Inflammatory macrophage treated with lipopolysaccharide for 1 hour (primary cell): ENCODE measurements at places on chromosomes 2 and 18.

DNA sequence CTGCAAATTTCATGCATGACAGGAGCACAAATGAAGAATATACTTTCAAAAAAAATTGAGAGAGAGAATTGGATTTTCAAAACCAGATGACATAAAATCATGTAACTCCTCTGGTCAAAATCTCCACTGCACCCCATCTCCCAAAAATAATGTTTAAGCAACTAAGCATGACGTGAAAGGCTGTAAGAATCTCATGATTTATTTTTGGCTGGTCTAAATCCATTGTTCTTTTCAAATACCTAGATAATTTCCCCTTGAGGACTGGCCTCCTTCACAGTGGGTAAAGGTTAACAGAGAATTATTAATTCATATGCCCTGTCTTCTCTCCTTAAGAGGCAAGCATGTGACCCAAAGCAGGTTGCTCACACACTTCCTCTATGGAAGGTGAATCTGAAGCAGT is 101.5 kb upstream of the CCDC195 start:
- no peak for DNase-seq

- DNase-seq, result peak; percentile 69
Measured at GRCh38 chr18:64037812-64038414, 68.0 kb downstream of the SERPINB8 start.

GRCh38 chr18:79617511-79618500 is 61.8 kb upstream of the CTDP1 start:
- no peak for DNase-seq

- DNase-seq, result no peak
Measured at GRCh38 chr2:78147466-78147865, 625.3 kb upstream of the LRRTM4 start.

- DNase-seq, result no peak
Measured at GRCh38 chr18:47413327-47413726, 161.9 kb upstream of the SKOR2 start.

DNA sequence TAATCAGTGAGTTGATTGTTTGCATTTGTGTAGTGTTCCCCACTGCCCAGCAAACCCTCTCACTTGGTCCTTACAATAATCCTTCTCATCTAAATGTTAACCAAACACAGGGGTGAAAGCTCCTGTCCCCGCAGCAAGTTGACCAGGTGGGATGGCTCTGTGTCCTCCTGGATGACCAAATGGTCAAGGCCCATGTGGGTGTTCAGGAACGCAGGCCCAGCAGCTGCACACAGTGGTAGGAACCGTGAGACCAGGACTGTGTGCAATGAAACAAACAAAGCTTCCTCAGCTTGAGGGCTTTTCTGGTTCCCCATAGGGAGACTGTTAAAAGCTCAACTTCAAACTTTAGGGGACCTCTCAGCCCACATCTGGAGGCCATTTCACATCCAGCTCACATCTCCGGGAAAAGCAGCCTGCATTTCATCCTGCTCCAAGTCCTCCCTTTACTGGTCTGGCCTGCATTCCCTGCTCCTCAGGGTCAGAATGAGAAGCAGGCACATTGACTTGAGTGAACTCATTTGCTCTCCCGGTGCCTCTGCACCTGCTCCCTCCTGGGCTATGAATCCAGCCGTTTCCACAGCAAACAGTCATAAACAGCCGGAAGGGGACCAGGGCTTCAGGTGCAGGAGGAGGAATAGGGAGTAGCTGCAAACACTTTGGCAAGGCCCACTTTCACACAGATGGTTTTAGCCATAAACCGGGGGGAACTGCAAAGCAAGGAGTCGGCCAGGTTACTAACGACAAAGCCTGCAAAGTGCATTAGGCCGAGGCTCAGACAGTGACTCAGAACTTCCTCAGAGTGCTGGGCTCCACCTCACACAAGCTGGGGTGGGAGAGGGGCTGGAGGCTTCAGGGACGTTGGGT is 144.7 kb downstream of the CAPN13 start:
- DNase-seq, result no peak

GRCh38 chr2:134839649-134840048 is 1.2 kb downstream of the ACMSD start:
- DNase-seq, result no peak

- no peak for DNase-seq
Measured at GRCh38 chr2:215489288-215489848, 53.5 kb upstream of the FN1 start.

GRCh38 chr2:18132697-18133096 is 254.2 kb downstream of the KCNS3 start:
- DNase-seq, result no peak

GRCh38 chr2:37550190-37550589 is 121.3 kb downstream of the CDC42EP3 start:
- DNase-seq, result no peak

DNA sequence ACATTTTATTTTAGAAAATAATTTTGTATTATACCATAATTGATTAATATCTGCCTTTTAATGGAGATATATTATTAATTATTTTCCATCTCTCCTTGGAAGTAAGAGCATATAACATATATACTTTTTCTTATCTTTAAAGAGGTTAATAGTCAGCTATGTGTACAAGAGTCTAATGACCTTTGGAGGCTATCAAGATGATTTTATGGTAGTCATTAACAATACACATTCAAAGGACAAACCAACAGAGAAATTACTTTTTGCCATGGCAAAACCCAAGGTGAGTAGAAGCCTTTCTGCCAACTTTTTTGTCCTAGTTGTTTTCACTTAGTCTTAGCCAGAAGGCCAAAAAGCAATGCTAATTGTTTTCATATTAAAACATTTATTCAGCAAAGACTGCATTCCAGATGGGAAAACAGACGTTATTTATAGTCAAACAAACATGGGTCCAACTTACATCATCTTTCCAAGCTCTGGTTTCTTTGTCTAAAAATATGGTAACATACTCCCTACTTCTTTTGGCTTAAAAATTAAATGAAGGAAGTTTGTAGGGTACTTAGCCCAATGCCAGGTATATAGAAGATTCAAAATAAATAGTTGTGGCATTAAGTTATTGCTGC is 9.6 kb upstream of the DYNC2LI1 start:
- DNase-seq, result no peak

- DNase-seq, result no peak
Measured at GRCh38 chr2:134413430-134413829, 159.6 kb downstream of the MGAT5 start.

GRCh38 chr2:160199683-160200389 is at the start of gene ITGB6:
ITGB6 (minus strand) TSS chr2:160200272; CDS start chr2:160200063, 209 bp downstream.
- DNase-seq, result no peak

DNA sequence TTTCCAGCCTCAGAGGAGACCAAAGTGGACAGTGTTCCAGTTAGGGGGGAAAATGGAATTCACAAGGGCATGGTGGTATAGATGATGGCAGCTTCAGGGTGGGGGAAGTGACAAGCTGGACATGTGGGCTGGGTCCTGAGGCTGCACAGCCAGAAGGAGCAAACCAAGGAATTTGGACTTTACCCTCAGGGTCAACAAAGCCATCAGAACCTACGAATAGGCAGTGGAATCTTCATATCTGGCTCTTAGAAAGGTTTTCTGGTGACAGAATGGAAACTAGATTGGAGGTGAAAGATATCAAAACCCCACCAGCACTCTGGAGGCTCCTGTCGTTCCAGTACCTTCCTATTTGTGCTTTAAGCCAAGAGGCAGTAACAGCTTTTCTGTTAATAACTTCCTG is 127.1 kb downstream of the SETBP1 start:
- no peak for DNase-seq

DNA sequence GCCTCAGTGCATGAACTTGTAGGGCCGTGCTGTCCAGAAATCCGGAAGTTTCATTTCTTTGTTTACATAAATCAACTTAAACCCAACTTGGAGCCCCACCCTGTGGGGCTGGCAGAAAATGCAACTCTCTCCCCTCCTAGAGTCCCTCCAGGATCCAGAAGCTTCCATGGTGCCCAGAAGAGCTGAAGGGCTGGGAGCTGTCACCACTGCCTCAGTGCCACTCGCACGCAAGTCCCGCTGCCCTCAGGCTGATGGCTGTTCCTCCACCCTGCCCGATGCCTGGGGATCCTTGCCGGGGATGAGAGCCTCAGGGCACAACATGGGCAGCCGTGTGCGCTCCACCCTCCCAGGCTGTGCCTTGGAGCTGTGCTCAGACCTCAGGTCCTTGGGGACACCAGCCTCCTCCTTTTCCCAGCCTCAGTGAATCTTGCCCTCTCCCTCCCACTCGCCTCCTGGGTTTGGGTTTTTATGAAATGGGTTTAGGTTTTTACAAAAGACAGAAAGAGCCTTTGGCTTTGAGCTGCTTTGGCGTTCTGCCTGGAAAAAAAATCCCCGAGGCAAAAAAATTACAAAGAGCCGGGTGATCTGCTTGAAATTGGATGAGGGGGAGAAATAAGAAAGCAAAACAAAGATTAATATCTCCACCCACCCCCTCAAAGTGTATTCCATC is 155.2 kb downstream of the TWIST2 start:
- DNase-seq, result no peak

GRCh38 chr2:45904267-45904945 is 252.9 kb downstream of the PRKCE start:
- no peak for DNase-seq

- no peak for DNase-seq
Measured at GRCh38 chr2:138931284-138932256, 151.4 kb upstream of the NXPH2 start.

DNA sequence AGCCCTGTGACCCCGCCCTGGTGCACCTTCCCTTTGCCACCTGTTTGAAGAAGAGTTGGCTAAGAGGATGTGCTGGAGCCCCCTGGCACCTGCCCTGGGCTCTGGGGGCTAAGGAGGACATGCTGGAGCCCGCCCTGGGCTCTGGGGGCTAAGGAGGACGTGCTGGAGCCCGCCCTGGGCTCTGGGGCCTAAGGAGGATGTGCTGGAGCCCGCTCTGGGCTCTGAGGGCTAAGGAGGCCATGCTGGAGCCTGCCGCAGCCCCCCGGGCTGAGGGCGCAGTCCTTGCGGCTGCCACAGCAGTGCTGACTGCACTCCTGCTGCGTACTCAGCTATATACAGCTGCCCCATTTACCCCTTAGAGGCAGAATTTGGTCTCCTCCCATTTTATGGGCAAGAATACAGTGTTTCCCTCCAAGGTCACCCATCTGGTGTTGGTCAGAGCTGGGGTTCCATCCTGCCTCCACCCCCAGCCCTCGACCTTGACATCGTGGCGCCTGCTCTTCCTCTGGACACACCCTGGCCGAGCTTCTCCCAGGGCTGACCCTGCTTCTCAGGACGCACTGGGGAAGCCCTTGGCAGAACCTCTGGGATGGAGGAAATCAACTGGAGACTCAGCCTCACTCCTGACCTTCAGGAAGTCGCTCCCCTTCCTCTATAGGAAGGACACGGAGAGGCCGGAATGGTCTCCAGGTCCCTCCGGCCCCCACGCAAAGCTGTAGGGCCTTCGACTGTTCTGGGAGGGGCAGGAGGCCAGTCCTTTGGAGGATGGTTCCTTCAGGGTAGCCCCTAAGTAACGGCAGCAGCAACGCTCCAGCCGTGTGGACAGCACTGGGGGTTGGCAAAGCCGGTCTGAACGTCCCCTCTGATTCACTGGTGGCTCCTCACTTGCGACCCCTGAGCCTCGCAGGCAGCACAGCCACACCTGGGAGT is 65.0 kb upstream of the HPCAL1 start:
- no peak for DNase-seq

DNA sequence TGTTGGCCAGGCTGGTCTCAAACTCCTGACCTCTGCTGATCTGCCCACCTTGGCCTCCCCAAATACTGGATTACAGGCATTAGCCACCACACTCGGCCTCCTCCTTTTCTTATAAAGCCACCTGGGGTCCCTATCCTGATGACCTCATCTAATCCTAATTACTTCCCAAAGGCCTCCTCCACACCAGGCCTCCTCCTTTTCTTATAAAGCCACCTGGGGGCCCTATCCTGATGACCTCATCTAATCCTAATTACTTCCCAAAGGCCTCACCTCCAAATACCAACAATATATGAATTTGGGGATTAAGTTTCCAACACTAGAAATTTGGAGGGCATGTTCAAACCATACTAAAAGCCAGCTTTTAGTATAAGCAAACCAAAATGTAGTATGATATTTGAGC is 9.7 kb upstream of the RMC1 start:
- DNase-seq, result no peak

DNA sequence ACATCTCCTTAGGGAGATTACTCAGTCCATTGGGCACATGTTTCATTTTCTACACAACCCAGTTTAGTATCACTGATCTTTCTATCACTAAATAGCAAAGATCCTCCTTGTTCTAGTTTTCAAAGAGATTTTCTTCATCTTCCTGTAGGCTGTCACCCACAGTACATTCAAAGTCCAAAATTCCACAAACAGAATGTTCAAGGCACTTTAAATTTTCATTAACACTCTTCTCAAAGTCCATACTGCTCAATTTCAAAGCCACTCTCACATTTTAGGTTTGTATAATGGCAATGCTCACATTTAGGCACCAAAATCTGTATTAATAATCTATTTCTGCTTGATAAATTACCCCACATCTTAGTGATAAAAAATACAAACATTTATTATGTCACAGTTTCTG is 152.8 kb downstream of the FSIP2 start:
- no peak for DNase-seq

DNA sequence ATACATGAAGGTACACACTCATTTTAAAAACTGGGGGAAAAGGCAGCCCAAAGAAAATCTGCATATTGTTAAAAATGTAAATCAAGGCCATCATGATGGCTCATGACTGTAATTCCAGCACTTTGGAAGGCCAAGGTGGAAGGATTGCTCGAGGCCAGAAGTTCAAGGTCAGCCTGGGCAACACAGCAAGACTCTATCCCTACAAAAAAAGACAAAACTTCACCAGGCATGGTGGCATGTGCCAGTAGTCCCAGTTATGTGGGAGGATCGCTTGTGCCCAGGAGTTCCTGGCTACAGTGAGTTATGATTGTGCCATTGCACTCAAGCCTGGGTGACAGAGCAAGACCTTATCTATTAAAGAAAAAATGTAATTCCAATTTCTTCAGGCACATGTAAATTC is 34.6 kb upstream of the TMEM247 start:
- DNase-seq, result no peak

DNA sequence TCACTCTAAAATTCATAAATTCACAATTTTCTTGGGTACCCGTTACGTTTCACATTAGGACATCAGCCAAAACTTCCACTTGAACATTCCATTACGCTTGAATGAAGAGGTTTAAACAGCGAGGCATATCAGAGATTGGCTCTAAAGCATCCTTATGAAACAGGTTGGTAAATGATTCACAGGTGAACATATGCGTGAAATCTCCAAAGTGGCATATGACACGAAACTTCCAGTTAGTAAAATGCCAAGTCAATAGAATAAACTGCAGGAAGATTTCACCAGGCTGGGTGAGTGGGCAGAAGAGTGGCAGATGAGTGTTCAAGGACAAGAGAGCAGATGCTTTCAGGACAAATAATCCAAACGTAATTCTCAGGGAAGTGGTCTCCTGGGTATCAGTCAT is 33.9 kb upstream of the GLS start:
- no peak for DNase-seq
